ENCODE measurements at places on chromosomes 3 and 15. TPM values are rescaled to one million over a fixed set of nuclear protein-coding genes. Genes with fewer than 3 reads are reported as not detected.

DNA sequence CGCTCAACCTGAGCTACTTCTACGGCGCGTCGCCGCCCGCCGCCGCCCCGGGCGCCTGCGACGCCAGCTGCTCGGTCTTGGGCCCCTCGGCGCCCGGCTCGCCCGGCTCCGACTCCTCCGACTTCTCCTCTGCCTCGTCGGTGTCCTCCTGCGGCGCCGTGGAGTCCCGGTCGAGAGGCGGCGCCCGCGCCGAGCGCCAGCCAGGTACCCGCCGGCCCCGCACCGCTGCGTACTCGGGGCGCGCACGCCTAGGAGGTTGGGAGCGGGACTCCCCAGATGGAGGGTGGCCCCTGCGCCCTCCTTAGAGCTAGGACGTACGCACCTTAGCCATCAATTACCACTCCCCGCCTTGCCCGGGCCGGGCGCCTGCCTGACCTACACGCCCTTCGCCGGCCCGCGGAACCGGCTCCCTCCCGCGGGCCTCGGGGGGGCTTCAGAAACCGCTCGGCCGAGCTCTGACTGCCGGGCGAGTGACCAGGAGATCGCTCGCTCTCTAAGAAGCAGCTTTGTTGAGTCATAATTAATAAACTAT lies 466 bp downstream of the NFKBIZ start:
- DNase-seq = no peak

Gene MUC20
- polyA plus RNA-seq = 3.5 TPM

DNA sequence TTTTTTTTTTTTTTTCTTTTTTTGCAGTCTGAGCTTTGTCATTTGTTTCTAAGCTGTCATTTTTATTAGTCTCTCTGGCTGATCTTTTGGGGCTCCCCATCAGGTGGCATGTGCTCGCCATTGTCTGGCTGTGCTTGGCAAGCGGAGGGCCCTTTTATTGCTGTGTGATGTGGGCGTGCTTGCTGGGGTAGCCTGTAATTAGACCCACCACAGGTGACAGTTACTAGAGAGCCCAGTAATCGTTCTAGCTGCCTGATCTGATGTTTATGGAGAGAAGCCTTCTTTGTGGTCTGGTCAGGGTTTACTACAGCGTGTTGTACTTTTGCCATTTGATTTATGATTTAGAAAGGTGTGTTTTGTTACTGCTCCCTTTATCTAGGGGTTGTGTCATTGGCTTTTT lies 179.9 kb downstream of the MCTP2 start:
- no peak for DNase-seq

Gene TMCO5A
- polyA plus RNA-seq = not detected

DNA sequence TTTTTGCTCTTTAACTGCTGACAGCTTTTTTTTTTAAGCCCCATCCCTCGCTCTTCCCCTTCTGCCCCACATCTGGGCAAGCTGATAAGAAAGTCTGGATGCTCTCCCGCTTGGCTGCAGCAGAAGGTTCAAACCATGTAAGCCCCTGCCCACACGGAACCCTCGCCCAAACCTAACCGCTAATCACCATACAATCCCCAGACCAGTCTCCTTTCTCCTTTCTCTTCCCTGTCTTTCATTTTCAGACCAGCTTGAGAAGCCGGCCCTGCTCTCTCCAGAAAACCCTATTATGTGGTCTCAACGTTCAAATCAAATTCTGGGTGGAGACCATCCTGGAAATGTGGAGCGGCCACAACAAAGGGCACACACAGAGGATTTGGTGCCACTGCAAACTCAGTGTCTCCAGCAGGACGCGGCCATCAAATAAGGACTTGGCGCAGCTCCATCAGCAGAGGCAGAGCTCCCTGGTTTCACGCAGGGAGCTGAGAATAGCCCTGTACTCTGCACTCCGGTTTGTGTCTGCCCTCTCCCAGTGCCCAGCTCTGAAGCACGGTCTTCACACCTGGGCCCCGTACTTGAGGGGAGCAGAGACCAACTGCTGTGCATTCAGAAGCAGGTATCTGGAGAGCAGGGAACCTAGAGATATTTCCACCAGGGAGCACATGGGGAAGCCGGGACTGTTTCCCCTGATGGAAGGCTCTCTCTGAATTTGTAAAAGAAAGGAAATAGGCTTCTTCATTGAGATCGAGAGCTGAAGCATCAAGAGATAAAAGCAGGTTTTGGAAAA lies 92.6 kb downstream of the XXYLT1 start:
- DNase-seq = no peak

GRCh38 chr3:25427942-25428788 lies at the start of gene RARB:
Gene RARB, plus strand, starts transcription at chr3:25428263. Its CDS starts 469 bp downstream, at chr3:25428732.
- peak; percentile 91 for DNase-seq

- DNase-seq = no peak
Measured at GRCh38 chr15:95647531-95648277, 682.8 kb upstream of the NR2F2 start.
